Activated CD8-positive, alpha-beta T cell treated with anti-CD3 and anti-CD28 coated beads for 36 hours (primary cell): ENCODE measurements at places on chromosomes 5 and 9.

DNA sequence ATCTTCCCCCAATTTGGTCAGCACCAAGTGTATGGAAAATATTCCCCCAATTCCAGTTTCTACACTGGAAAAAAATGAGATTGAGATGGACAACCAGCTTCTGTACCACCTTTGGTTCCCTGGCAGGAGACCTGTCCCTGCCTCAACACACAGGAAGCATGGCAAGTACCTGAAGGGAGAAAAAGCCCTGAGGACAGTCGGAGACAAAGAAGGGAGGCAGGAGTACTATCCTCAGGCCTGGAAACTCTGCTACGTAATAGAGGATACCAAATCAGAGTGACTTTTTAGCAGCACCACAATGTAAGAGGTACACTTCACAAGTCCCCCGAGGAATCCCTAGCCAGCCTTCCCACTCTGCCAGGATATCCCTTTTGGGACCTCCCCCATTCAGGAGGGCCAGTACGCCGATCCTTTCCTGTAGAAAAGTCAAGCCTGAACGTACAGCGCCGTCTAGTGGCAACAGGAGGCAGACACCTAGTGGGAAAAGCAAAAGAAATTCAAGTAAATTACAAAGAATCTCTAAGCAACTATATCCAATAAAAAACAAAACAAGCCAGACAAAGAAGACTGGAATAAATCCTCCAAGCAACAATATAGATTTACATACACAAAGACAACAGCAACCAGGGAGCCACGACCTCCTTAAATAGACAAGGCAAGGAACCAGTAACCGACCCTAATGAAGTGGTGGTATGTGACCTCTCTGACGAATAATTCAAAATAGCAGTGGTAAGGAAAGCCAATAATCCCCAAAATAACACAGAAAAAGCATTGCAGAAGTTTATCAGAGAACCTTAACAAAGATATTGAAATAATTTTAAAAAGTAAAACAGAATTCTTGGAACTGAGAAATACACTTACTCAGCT, 63.3 kb upstream of the SLCO6A1 start:
- peak; percentile 50 for DNase-seq

GRCh38 chr5:146919304-146919703, 40.7 kb upstream of the PPP2R2B start:
- no peak for DNase-seq

DNA sequence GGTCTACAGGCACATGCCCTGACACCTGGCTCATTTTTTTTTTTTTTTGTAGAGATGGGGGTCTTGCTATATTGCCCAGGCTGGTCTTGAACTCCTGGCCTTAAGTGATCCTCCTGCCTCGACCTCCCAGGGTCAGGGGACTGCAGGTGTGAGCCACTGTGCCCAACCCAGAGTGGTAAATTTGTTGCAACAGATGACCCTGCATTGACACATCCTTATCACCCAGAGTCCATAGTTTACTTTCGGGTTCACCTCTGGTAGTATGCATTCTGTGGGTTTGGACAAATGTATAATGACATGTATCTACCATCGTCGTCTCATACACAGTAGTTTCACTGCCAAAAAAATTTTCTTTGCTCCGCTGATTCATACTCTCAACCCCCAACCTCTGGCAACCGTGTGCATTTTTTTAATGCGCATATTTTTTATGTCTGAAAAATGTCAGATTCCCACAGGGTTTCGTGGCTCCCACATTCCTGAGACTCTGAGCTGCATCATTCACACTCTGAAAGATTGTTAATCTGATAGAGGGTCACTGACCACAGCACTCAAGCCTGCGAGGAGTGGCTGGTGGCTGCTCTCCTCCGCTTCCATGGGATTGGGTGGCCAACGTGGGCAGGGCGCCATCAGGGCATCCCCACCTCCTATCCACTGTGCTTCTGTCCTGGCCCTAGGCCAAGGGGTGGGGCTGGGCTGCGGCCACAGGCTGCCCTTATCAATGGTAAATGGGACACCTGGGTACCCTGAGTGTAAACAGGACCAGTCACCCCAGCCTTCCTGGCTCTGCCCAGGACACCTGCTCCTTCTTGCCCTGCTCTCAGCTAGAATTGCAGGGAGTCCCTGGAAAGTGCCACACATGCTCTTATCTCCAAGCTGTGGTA, 9.6 kb downstream of the NDST1 start:
- DNase-seq, result no peak

DNA sequence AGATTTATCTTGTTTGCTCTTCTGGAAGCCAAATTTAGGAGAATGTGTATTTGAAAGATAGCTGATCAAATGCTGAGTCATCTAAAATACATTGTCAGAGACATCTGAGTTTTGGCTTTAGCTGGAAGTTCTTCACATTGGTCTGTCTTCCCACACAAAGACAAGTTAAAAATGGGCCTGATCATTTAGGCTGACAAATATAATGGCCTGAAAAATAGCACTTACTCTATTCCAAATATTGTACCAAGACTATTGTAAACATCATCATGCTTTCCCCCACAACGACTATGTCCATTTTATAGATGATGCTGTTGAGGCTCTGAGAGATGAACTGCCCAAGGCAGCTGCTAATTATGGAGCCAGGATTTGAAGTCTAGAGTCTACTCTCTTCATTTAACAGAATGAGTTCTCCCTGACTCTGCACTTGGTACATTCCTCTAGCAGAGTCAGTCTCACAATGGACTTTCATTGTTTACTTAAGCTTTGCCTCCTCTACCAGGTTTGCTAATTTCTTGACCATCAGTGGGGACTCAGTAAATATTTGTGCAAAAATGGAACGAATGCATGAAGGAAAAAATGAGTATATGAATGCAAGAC, 619.4 kb upstream of the KLF4 start:
- no peak for DNase-seq

DNA sequence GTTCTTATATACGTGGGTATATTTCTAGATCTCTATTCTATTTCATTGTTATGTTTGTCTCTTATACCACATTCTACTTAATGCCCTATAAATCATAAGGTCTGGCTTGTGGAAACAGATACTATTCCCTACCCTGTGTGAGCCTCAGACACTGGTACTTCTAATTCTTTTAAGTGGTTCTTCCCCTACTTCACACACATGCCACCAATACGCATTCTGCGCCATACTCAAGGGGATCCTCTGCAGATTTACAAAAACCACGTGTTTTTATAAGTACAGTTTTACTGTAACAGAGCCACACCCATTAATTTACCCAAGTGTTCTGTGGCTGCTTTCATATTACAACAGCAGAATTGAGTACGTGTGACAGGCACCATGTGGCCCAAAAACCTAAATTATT, 195.6 kb downstream of the SAXO1 start:
- no peak for DNase-seq

DNA sequence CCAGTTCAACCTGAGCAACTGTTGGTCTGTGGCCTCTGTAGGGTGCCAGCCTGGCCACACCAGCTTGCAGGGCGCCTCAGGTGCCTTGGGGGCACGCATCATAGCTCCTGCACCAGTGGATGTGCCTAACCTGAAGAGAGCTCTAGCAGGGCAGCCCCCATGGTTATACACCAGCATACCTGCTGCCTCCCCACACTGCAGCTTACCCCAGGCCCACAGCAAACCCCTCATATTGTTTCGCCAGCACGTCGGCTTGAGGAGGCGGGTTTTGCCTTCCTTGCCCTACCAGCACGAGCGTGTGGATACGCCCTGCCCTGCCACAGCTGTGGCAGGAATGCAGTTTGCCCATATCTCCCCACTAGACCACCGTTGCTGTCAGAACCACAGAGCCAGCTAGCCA, 435.9 kb downstream of the SLCO4C1 start:
- no peak for DNase-seq

DNA sequence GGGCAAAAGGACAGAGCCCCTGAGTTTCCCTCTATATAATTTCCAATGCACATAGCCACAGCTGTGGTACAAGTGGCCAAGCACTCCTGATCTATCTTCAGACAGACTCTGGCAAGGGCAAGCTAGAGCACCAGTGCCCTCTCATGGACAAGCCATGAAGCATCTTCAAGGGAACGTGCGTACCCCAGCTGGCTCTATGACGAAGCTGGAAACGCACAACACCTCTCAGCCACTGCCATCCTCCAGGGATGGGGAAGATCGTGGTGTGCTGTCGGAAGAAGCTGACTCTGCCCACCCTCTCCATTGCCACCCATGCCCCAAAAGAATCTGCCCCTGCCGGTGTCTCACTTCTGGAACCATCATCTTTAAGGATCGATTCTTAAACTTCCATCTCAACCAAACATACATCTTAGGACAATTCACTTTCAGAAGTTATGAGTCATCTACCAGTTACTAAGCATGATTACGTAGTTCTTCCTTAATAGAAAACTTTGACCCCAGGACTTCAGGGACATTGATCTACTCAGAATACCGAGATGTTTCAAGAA, 482.9 kb downstream of the AGTPBP1 start:
- DNase-seq, result peak; percentile 39

DNA sequence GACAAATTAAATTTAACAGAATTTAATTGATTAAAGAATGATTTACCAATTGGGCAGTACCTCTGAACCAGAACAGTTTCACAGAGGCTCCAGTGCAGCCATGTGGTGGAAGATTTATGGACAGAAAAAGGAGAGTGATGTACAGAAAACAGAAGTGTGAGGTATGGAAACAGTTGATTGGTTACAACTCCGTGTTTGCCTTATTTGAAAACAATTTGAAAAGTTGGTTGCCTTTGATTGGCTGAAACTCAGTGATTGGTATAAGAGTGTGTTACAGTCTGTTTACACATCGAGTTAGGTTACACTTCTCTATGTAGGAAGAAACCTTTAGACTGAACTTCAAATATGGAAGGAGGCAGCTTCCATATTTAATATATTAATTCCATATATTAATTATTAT, 30.1 kb downstream of the KIAA1958 start:
- DNase-seq, result no peak
